ENCODE measurements at places on chromosomes 2 and 18.

DNA sequence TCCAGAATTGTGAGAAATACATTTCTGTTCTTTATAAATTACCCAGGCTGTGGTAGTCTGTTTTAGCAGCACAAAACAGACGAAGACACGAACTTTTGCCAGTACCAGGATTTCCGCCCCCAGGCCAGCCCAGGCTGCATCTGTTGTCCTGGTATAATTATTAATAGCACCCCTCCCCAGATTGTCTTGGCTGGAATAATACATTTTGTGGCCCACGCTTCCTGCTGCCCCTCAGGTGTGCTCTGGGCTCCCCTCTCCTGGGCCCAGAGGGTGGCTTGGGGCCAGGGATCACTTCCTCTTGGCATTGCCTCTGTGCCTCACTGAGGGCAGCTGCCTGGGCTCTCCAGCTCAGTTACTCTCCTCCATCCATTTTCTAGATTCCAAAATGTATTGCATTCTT lies 102.1 kb upstream of the HS6ST1 start:
- no peak overlapping the region for H3K27ac ChIP-seq
- no peak overlapping the region for H3K4me3 ChIP-seq
- H3K4me1 ChIP-seq = peaks cover 5% of the 10 kb centered on the region

DNA sequence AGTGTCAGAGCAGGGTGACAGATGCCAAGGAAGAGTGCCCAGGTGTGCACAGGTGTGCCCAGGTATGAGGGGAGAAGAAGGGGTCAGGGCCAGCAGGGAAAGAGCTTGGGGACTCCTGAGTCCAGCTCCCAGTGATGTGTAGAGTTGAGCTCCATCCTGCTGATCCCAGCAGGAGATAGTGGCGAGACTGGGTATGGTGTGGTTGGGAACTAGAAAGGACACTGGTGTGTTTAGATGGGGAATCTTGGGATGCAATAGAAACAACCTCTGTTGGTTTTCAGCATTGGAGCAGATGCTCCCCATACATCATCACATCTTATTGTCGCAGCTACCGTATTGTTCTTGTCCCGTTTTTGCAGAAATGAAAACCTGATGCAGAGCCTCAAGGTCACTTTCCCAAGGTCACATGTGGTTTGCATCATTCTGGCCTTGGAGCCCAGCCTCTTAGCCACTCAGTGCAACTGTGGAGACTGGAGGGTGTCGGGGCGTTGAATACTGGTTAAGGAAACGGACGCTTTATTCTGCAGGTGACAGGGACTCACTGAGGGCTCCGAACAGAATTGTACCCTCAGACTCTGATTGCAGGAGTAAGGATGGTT lies 166.7 kb downstream of the AGAP1 start:
- no peak overlapping the region for H3K27ac ChIP-seq
- no peaks in the 10 kb centered on the region for H3K27me3 ChIP-seq
- DNase-seq = no peak
- no peak overlapping the region for H3K4me3 ChIP-seq

DNA sequence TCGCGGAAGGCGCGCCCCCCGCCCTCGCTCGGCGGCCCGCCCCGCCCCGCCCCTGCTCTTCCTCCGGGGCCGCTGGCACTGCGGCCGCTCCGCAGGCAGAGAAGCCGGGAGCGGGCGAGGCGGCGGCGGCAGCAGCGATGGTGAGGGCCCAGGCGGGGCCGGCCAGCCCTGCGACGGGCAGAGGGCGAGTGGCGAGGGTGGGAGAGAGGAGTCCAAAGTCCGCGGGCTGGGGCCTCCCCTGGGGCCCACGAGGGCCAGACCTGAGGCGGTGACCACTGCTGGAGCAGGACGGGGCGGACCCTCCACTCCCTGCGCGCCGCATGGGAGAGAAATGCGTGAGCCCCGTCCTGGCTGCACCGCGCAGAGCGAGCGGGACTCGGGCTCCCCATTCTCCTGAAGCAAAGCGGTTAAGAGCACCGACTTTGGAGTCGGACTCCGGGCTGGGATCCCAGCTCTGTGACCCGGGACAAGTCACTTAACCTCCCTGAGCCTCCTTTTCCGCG lies at the start of gene VAMP5:
VAMP5 (plus strand) TSS at position 78 of the 503 bp plus-strand sequence; CDS start at position 138, 60 bp downstream.
- H3K27me3 ChIP-seq = no peaks in the 10 kb centered on the region
- peak within 1 kb of the TSS; percentile 84 for H3K4me3 ChIP-seq
- H3K4me1 ChIP-seq = peaks cover 24% of the 10 kb centered on the region

DNA sequence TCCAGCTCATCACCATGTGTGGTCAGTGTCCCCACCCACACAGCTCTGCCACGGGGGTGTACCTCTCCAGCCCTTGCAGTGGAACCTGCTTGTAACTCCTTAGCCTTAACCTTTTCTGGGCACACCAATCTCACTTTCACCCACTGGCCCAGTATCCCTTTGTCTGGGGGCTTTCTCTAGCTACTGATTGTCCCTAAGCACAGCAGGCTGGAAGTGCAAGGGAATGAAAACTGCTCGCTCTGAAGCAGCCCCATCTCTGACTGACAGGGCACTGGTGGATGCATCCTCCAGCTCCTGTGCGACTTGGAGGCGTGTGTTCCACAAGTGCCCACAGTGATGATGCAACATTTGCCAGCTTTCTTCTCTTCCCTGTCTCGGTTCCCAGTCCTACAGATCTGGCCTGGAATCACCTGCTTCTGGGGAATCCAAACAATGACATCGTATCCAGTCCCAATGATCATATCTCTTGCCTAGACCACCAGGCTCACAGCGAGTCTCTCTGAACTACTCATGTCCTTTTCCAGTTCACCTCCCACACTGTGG lies 33.6 kb downstream of the SCTR start:
- H3K4me1 ChIP-seq = peaks cover 47% of the 10 kb centered on the region
- H3K4me3 ChIP-seq = no peak overlapping the region
- H3K27me3 ChIP-seq = no peaks in the 10 kb centered on the region
- H3K27ac ChIP-seq = no peak overlapping the region
- no peak for DNase-seq
- no peaks in the 10 kb centered on the region for H3K36me3 ChIP-seq

Measured in mesenchymal stem cell (in vitro differentiated cells and primary cell).